ENCODE measurements at places on chromosomes 7 and 10. TPM values are rescaled to one million over a fixed set of nuclear protein-coding genes. Genes with fewer than 3 reads are reported as not detected.

The TMEM139 gene
- total RNA-seq = 0.64 TPM

The PSMC2 gene
- total RNA-seq = 45.9 TPM

The ABCB8 gene
- 35.3 TPM for total RNA-seq

The TUBAL3 gene
- total RNA-seq = 0.27 TPM

DNA sequence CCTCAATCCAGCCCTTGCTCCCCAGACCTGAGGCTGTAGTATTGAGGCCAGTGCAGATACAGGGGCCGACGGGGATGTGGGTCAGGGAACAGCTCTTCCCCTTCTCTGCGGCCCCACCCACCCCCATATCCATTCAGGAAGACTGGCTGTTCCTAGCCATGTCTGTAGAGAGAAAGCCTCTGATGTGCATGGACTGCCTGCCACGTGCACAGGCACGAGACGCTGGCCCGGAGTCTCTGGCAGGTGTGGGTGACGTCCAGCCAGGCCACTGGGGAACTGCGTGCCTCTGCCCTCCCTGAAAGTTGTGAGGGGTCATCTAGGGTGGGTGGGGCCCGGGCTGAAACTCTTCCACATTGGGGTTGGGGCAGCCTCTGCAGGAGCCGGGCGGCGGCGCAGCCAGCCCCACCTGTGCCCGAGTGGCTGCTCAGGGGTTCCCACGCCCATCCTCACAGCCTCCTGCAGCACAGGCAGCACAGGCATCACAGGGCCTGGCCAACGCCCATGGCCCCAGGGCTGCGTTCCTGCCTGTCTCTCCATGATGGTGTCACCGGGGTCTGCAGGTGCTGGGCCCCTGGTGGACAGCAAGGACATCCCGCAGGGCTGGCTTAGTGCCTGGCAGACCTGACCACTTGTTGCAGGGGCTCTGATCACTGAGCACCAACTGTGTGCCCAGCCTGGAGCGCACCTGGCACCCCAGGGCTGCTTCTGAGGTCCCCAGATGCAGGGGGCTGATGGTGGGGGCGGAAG is 27.5 kb downstream of the MICALL2 start:
- no peak for DNase-seq

GRCh38 chr10:78896159-78896928 is 172.4 kb upstream of the ZMIZ1 start:
- DNase-seq = no peak

DNA sequence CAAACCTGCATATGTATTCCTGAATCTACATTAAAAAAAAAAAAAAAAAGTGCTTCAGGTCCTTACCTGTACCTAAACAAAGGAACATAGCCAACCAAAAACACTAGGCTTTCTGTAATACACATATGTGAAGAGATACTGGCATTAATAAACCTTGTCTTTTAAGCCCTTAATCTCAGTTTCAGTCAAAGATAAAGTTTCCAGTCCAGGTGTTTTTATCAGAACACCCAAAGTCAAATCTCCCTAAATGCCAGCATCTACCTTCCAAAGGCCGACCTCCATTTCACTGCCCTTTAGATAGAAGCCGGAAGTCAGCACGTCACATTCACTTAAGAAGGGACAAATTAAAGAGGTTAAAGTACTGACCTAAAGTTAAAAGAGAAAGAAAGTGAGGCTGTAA is 79.8 kb upstream of the NEBL start:
- DNase-seq = no peak

DNA sequence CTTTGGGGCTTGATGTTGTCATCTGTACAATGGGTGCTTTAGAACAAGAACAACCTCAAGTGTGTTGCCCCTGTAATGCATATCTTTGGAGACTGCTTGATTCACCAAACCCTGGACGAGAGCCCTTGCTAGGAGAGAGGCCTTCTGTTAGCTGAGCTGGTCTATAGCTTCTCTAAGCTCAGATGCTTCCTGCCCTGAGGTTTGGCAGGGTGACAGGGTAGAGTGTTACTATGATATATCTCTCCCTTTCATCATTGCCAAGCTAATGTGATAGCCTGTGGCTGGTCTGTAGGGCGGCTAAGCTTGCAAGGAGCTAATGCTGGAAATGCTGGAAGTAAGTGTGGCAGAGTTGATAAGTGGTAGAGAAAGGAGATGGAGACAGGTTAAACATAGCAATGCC is 364.1 kb downstream of the RPS24 start:
- no peak for DNase-seq

DNA sequence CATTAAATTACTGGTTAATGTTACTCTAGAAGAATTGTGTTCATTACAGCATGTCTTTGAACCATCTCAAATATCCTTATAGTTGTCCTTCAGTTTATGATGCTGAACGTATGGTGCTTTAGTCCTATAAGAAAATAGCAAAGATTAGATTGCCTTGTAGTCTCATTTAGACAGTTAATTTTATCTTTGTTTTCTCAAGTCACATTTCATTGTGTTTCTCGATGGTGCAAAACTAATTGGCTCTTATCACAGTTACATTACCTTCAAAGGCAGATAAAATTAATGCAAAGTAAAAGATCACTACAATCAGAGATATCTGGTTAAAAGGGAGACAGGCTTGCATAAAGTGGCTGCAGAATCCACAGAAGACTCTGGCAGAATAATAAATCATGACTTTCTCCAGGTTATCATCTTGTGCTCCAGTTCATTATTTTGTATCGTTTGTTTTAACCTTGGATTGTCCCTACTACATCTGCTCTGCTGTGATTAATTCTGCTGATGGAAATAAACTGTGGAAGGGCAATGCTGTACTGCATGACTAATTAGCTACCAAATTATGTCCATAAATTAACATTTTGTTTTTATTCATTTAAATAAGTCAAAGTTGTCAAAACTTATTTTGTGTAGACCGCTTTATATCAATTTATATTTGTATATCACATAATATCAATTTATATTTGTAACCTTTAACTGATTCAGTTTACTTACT is 24.2 kb downstream of the PRPS1L1 start:
- no peak for DNase-seq

DNA sequence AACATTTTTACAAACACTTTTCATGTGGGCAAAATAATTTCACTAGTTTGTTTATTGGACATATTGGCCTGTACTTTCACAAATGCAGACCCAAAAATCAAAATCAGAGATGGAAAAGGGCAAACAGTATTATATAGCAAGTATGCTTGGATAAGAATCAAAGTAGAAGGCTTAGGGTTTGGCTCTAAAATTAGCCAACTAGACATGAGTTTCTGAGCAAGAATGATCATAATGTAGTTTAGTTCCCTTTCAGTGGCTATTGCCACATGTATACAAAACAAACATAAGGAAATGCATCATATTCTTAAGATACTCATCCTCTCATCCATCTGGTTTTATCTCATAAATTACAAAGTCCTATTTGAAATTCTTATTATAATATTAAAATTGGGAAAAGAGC is 132.5 kb downstream of the IMMP2L start:
- no peak for DNase-seq

DNA sequence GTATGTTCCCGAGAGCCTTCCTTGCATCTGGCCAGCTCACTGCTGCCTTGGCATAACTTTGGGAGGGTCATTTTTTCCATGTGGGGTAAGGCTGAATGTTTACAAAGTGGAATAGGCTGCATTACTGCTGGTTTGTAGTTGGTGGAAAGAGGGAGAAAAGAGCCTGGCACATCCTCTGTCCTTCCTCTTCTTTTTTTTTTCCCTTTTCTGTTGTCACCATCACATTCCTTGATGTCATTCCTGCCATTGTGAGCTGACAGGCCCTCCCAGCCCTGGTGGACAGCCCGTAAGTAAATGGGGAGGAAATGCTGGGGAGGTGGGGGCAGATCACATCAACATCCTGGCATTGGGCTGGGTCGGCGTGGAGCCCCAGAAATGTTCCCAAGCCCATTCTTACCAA is at the start of gene GARIN1A:
Gene GARIN1A, plus strand, starts transcription at position 301 of the 400 bp plus-strand sequence. CDS start 106 bp downstream, outside the sequence.
- DNase-seq = no peak

GRCh38 chr7:25855854-25856782 is 295.9 kb upstream of the NFE2L3 start:
- no peak for DNase-seq

GRCh38 chr10:101216207-101217043 is 12.8 kb downstream of the LBX1 start:
- no peak for DNase-seq

DNA sequence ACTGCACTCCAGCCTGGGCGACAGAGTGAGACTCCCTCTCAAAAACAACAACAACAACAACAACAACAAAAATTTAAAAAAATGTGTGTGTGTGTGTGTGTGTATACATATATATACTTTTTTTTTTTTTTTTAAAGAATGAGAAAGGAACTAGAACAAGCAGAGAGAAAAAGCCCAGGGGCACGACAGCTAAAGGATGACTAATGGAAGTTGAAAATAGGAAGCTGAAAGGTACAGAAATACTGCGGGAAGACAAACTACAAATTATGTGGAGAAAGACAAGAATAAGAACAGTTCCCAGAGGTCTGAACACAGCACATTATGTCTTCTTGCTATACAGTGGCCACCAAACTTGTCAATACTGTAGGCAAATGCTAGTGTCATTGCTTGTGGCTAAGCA is 141.9 kb upstream of the PRSS1 start:
- no peak for DNase-seq

DNA sequence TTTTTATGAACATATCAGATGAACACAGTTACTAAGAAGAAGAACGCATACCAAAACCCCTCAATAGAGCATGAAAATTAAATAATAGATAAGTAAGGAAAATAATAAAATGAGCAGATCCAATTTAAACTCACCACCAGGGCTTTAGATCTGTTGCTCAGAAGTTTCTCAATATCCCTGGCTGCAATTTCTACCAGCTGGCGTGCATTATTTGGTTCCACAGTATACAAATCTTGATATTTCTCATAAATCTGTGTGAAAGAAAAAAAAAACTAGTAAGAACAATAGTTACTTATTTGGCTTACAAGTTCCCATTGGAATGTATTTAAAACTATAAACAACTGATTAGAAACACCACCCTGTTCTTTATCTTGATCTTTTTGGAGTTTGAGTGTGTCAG is 108.6 kb downstream of the CACNA2D1 start:
- no peak for DNase-seq

GRCh38 chr10:91681361-91682276 is 48.7 kb upstream of the PPP1R3C start:
- peak; percentile 78 for DNase-seq

- DNase-seq = no peak
Measured at GRCh38 chr7:151864561-151864960, 12.4 kb downstream of the PRKAG2 start.

DNA sequence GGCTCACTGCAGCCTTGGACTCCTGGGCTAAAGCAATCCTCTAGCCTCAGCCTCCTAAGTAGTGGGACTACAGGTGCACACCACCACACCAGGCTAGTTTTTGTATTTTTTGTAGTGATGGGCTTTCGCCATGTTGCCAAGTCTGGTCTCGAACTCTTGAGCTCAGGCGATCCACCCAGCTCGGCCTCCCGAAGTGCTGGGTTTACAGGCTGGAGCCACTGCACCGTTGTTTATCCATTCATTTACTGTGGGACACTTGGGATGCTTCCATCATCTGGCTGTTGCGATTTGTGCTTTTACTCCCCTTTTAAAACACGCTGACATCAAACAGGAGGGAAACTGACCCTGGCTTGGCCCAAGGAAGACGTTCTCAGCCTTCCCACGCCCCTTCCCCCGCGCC is 30.5 kb upstream of the SMARCD3 start:
- no peak for DNase-seq

Data from cerebellum (tissue), 4 donors.